Esophagus muscularis mucosa (tissue), 4 donors: ENCODE measurements at places on chromosomes 2 and 18. TPM values are rescaled to one million over a fixed set of nuclear protein-coding genes. Genes with fewer than 3 reads are reported as not detected.

The C2orf72 gene
- total RNA-seq: 0.06 TPM

DNA sequence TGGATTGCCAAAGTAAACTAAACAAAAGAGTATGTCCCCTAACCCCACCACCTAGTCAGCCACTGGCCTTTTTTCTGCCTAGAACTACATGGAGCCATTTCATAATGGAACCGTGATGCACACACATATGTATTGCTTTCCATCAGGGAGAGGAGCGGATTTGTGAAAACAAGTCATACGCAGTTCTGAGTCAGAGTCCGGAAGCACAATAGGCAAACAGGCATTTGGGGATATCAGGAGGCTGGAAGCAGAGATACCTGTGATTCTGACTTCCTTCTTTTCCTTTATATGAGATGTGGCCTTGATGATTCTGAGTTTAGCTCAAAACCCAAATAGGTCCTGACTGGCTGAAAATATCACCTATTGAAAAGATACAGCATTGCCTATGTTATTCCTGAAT, 93.5 kb downstream of the TMEM163 start:
- DNase-seq: no peak

GRCh38 chr2:217562871-217563480, 439.8 kb downstream of the TNS1 start:
- no peak for DNase-seq

- peak; percentile 29 for DNase-seq
Observed at GRCh38 chr2:42338567-42339190, 22.3 kb downstream of the COX7A2L start.

DNA sequence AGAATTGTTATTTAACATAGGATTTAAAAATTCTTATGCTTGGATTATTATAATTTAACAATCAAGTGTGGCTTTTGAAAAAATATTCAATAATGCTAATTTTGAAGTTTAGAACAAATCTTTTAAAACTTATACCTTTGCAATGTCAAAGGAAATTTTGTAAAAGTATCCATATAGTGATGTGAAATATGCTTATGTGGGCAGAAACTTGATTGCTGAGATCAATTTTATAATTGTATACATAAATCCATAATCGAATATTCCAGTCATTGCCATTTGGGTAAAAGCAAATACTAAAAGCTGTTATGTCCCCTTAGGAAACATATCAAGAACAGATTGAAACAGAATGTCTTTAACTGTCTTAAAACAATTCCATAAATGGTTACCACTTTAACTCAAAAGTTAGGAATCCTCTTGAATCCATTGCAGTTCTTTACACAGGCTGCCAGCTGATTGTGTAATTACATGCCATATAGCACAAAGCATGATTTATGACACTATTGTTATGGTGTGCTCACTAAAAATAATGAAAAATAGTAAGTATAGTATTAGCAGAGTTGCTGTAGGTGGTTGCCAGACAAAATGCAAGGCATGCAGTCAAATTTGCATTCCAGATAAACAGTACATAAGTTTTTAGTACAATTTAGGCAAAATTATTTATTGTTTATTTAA, 24.2 kb downstream of the PLCL1 start:
- DNase-seq: no peak

DNA sequence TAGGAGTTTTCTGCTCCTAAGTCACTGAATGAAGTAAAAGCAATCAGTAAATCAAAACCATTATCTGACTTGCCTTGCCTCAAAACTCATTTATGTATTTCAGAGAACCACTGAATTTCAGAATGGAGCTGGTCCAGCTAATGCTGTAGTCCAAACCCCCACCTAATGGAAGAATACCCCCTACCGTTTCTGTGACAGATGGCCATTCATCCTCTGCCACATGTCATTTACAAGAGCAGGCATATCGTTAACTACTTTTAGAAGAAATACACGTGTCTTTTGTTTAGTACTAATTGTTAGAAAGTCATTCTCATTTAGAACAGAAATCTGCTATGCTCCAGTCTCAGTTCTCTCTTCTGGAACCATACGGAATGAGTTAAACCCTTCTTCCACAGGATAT, 12.8 kb upstream of the GALNT5 start:
- no peak for DNase-seq

DNA sequence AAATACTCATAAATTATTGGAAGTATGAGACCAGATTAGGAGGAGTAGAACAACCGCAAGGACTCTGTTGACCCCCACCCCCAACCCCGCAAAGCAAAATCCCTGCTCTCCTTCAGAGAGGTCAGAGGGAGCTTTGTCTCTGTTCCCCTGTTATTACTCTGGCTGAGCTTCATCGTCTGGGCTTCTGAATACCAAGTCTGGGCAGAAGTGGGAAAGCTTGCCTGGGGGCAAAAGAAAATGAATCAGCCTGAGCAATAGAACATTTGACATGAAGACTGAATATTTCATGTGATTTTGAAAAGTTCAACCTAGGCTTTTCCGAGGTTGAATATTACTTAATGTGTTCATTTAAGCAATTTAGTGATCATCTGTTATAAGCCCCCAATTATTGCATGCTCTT, 114.6 kb upstream of the ARHGAP28 start:
- DNase-seq: no peak

- DNase-seq: no peak
Observed at GRCh38 chr2:1750933-1751766, 6.8 kb upstream of the PXDN start.

DNA sequence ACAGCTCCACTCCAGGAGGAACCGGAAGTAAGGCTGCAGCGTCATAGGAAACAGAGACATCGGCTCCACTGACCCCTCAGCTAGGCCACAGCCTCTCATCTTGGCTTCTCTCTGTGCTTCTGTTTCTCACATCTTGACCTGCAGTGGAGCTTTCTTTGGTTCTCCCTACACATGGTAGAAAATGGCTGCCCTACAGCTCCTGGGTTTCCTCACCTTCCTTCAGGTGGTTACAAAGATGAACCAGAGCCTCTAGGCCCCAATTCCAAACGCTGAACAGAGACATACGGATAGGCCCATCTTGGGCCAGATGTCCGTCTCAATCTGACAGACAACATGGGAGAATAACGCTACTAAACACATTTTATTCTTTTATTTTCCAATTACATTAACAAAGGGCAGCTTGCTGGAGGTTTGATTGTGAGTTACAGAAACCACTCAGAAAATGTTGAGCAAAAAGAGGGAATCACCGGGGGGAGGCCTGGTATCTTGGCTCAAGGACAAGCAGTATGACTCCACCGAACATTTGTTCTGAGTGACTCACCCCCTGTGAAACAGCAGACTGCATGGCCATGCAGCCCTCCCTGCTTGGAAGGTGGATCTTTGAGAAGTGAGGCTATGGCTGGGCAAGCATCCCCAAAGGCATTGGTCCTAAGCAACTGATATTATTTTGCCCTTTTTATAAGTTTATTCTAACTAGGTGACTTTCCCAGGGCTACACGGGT, 303.5 kb downstream of the CDCA7 start:
- DNase-seq: no peak

DNA sequence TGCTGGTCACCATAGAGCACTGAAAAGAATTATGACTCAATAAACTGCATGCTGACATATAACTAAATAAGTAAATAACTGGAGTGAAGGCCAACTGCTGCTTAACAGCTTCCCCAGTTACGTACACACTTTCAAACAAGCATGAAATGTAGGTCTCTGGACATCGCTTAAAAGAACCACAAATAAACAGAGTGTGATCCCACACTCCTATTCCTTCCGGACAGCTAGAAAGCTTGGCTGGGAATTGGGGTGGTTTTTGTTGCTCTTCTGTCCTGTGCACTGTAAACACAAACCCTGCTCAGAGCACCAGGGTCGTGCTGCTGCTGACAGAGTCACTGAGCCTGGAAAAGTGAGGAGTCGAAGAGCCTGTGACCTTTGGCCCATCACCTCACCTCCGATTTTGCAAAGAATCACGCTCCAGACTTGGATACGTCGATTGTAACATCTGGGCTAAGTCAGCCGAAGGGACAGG, 162.7 kb upstream of the NT5C1B start:
- DNase-seq: no peak

GRCh38 chr18:55433648-55434047, 154.3 kb downstream of the TCF4 start:
- no peak for DNase-seq

DNA sequence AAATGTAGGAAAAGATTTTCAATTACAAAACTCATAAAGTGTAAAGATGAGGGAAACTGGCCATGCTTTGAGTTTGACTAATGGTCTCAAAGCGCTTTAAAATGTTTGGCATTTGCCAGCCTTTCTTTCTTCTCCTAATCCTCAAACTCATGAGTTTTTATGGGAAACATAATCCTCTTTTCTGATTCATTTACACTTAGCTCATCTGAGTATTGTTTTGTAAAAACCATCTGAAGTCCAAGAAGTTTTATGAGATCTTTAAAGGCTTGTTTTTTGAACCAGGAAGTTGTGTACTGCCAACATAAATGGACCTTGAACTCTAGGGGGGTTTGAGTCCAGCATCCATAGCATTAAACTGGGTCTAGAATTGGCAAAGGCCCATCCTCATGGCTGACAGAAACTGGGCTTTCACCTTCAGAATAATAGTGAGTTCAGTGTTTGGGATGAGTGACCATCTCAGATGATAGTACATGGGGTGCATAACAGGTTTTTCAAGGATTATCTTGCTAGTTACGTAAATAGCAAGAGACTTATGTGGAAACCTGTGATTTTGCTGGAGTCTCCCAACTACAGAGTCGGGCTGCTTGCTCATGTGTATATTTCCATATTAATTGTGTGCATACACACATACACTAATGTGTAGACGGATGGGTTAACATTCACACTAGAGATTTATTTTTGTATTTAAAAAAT, 3.8 kb upstream of the LTBP1 start:
- peak; percentile 83 for DNase-seq

- no peak for DNase-seq
Observed at GRCh38 chr2:58035352-58035751, 11.3 kb upstream of the VRK2 start.

DNA sequence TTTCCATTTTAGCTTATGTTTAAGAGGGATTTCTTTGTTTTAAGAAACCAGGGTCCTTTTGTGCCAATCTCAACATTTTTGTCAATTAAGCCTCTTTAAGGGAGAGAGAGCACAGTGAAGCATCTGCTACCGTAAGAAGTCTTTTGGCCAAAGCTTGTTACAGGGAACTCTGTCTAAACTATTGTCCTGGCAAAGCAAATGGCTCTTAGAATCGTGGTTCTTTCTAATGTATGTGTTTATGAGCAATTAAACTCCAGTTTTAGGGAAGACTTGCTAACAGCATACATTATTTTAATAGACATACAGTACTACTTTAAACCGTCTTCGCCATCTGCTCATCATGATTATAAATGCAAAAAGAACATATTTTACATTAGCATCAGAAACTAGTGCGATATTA, 202.1 kb downstream of the CDCA7 start:
- no peak for DNase-seq

GRCh38 chr2:96694279-96694678, 45.6 kb downstream of the LMAN2L start:
- no peak for DNase-seq
